SJCRH30 (cell line): ENCODE measurements at places on chromosomes 3 and 15.

- no peak for DNase-seq
Measured at GRCh38 chr3:105542282-105543019, 175.7 kb downstream of the ALCAM start.

DNA sequence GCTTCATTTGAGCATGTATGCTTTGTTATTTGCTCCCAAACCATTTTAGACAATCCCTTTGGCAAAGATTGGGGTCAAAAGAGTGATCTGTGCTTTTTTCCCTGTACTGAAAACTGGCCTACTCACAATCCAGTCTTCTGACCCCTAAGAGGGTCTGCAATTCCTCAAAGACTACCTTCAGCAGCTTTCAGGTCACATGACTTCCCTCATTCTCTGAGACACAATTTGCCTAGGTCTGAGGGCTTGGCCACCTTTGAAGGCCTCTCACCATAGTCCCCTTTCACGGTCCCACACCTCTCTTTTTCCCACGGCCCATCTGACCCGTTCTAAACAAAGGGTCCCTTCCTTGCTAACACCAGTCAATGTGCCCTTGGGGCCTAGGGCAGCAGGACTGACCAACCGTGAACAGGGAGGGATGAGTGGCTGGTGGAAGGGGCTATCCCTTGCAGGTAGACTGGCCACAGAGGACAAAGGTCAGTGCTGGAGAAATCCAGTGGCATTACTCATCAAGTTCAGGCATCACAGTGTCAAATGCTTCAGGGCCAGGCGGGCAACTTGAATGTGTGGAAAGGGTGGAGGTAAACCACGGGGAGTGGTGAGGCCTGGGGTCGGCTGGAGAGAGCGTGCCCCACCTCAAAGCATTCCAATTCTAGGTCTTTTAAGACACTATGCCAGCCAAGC lies 10.8 kb downstream of the RASL12 start:
- DNase-seq = no peak

DNA sequence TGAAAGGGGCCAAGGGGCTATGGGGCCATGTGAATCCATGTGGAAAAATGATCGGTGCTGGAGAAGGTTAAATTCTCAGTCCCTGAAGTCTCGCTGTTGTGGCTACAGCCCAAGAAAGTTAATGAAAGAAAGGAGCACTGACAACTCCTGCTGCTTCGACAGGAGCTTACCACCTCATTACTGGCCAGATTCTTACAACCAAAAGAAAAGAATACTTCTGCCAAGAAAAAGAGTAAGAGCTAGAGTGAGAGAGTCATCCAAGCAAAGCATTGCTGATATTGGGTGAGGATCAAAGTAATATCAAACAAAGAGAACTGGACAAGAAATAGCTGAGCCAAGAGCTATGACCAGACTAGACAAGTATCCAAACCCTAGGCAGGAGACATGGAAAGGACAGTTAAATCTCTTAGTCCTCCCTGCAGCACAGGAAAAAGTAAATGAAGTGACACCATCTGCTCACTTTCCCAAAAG lies 348.4 kb upstream of the PLSCR5 start:
- DNase-seq = no peak

DNA sequence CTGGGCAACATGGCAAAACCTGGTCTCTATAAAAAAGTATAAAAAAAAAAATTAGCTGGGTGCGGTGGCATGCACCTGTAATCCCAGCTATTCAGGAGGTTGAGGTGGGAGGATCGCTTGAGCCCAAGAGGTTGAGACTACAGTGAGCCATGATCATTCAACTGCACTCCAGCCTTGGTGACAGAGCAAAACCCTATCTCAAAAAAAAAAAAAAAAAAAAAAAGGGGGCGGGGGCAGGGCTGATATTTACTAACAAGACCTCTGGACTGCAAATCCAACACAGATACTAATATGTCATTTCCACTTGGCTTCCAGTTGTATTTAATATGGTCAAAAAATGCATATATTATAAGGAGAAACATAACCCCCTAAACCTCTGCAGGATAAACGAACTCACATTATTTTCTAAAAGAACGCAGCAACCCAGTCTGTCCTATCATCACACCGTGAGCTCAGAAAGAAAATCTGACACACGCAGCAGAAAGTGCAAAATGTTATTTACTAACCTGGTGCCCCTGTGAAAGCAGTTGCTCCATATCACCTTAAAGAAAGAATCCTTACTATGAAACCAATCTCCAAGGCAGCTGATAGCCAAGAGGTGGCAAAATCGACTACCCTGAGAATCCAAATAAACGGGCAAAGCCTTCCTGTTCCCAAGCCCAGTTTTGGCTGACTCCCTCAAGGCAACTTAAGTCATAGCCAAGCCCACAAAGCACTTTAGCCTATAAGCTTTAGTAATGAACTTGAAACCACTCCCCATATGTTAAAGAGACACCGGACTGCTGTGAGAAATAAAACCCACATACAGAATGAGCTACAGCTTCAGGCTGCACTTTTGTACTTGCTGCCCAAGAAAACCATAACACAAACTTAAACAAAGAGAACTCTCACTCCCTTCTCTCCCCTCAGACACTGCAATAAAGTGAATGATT lies 39.3 kb downstream of the PLD1 start:
- DNase-seq = peak; percentile 60

GRCh38 chr15:70063261-70063925 lies 34.3 kb downstream of the TLE3 start:
- no peak for DNase-seq

GRCh38 chr15:39285663-39286062 lies 295.2 kb upstream of the THBS1 start:
- no peak for DNase-seq

DNA sequence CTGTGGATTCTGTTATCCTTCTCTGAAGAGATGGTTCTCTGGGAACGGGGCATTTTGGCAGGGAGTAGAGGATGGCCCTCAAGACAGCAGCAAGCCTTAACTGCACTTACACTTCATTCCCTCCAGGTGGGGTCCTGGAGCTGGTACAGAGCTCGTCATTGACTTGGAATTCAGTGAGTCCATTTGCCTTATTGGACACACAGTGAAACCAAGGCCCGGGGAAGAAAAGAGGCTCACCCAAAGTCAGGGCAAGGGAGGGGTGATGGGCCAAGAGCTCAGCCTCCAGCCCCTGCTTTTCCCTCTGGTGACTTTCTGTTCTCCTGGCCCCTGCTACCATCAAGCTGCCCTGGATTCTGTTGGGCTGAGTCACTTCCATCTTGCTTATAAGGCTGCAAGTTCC lies 125.6 kb downstream of the ETFA start:
- DNase-seq = peak; percentile 85

DNA sequence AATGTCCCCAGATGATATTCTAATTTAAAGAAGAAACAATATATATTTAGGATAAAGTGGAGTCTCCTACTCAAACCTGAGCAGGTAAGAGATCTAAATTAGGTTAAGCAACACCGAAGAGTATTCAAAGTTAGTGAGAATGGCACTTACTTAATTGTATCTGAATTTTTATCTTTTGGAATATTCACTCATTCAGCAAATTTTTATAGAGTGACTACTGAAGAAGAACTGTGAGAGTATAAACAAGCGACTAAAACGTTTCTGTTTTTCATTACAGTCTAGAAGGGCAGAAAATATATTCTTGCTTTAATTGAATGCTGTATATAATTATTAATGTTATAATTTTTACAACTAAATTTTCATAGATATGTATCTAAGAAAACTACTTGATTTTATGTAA lies 567.7 kb upstream of the TBL1XR1 start:
- no peak for DNase-seq

- DNase-seq = no peak
Measured at GRCh38 chr3:59576606-59577005, 526.8 kb upstream of the CFAP20DC start.

- no peak for DNase-seq
Measured at GRCh38 chr3:134149286-134149685, 101.4 kb downstream of the RYK start.

DNA sequence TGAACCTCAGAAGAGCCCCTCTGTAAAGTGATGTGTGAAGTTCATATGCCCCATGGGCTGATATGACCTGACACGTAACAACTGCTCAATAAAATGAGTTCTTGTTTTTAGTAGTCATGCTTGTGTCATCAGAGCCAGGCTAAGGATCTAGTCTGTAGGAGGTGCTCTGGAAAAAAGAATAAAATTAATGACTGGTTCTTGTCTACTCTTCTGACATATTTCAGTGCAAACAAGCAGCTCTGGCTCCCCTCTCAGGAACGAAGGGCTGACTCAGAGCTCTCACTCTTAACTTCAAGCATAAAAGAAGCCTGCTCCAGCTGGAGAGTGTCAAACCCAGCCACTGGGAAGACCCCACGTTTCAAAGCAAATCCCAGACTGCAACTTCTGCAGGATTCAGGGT lies 77.0 kb downstream of the LRIG1 start:
- DNase-seq = no peak

- DNase-seq = peak; percentile 51
Measured at GRCh38 chr15:63430766-63431451, 49.3 kb upstream of the CA12 start.

- no peak for DNase-seq
Measured at GRCh38 chr3:156763386-156763785, 62.8 kb upstream of the LEKR1 start.

GRCh38 chr3:127266186-127266585 lies 21.7 kb downstream of the PRR20G start:
- DNase-seq = no peak

- DNase-seq = no peak
Measured at GRCh38 chr3:53777468-53777867, 68.8 kb downstream of the CHDH start.

GRCh38 chr3:145492456-145492855 lies 668.5 kb downstream of the PLOD2 start:
- no peak for DNase-seq

DNA sequence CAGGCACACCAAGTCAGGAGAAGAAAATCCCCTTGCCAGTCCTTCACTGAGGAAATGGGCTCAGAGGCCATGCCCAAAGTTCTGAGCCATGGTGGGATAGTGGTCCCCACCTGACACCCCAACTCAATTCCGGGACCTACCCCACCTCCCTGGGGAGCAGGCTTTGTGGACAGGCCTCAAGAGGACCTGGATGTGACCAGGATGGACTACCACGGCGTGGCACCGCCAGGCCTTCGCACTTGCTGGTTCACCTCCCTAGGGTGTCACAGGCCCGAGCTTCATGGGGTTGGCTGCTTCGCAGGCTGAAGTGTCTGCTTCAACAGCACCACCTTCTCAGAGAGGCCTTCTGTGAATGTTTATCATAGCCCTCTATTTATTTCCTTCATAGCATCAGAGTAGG lies 31.7 kb downstream of the POC1A start:
- DNase-seq = no peak

GRCh38 chr15:47951781-47952180 lies 169.0 kb upstream of the SLC24A5 start:
- DNase-seq = peak; percentile 59

GRCh38 chr15:28110481-28110881 lies 11.4 kb upstream of the OCA2 start:
- DNase-seq = no peak

DNA sequence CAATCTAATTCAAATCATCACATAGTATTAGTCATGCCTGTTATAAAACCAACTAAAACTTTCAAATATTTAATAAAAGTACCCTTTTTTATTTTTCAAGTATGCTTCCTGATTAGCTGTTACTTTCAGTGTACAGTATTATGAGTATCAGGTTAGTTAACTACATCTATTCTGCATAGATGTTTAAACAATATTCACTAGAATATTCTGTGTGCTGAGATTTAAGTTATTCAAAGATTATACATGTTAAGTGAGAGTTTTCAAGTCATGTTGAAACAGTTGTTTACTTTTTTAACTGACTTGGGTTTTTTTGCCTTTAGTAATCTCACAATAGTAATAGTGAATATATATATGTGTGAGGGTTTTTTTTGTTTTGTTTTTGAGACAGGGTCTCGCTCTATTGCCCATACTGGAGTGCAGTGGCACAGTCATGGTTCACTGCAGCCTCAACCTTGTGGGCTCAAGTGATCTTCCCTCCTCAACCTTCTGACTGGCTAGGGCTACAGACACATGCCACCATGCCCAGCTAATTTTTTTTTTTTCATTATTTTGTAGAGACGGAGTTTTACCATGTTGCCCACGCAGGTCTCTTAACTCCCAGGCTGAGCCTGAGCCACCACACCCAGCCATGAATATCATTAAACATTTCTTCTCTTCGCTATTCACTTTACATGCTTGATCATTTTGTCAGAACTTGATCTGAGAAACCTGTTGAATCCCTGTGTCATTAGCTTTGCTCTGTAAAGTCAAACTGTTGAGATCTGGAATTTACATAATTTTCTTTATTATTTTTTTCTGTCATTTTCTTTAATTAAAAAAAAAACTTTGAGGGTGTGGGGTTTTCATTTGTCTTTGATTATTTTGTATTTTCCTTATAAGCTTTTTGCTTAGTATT lies 286.2 kb upstream of the UBE2E1 start:
- no peak for DNase-seq

DNA sequence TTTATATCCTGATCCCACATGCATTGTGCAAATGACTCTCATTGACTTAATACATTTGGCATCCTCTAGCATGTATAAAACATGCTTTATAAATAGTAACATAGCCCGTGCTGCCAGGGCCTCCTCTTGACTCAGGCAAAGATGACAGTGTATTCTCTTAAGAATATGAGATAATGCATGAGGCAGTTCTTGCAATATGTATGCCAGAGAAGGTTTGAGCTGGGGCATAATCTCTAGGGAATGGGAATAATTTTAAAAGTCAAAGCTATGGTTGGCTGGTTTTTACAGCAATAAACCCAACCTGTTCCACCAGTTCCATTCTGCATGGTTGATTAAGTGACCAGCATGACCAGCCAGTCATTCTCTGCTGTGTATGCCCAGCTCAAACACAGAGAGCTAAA lies 179.0 kb upstream of the PFN2 start:
- no peak for DNase-seq

- no peak for DNase-seq
Measured at GRCh38 chr3:186502966-186503712, 41.0 kb downstream of the CRYGS start.

DNA sequence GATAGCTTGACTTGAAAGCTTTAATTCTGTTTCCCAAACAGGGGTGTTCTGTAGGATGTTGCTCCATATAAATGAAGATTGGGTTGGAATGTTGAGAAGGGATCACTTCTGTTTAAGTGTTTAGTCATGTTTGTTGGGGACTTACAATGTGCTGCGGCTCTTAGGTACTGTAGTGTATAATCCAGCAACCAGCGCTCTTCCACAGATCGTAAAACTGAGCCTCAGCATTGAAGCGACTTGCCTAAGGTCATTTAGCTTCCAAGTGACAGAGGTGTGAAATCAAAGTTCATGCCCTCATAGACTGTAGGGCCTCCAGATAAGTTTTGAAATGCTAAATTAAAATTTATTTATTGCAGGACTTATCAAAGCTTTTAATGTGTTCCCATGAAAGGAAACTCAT lies 1.8 kb downstream of the MKRN2 start:
- no peak for DNase-seq

DNA sequence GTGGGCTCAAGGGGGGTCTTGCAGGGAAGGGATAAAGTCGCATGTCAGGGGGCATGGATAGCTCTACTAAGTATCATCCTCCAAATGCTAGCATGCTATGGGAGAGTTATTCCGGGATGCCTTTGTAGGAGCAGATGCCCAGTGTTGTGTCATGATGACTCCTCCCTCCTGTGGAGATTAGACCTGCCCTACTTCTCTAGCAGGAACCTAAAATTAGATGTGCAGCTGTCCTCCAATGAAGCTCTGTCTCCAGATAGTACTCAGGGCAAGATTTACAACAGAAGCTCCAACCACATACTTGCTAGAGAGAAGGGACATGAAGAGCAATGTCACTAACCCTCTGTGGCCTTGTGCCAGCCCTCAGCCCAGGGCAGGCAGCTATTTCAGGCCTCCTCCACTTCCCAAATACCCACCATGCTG lies 82.5 kb downstream of the AGBL1 start:
- DNase-seq = peak; percentile 27
